ENCODE measurements at places on chromosomes 16 and 17.
A peak's percentile ranks its signal among the peaks of the same experiment; 100 is the strongest.

DNA sequence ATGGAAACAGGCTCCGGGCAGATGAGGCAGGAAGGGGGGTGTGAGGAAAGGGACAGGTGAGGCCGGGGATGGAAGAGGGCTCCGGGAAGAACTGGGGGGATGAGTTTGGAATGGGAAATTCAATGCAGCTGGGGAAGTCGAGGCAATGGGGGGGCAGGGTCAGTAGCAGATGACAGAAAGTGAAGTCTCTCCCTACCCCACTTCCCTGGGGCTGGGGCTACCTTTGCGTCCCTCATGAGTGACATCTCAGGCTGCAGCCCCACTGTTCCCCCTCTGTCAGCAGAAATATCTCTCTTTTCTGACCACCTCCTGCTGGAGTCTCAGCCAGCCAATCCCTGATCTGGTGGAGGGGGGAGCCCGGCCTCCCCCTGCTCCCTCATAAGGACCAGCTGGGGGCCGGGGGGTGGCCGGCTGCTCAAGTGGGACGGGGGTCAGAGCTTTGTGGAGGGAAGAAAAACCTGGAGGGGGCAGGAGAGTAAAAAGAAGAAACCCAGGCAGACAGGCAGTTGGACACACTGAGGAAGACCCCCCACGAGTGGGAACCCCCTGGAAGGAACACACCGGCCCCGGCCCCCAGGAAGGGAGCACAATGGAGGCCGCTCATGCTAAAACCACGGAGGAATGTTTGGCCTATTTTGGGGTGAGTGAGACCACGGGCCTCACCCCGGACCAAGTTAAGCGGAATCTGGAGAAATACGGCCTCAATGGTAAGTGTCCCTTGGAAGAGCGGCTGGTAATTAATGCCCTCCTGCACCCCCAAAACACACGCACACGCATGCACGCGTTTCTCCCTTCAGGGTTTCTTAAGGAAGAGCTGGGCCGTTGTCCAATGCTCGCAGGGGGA is at the start of gene ATP2A1:
ATP2A1 (plus strand) TSS at position 406 of the 844 bp plus-strand sequence; CDS start at position 590, 184 bp downstream.
- no peak for DNase-seq

- no peak for DNase-seq
Observed at GRCh38 chr17:2468270-2468669, 43.4 kb downstream of the METTL16 start.

GRCh38 chr17:79937391-79938335 is 98.0 kb downstream of the TBC1D16 start:
- no peak for DNase-seq

DNA sequence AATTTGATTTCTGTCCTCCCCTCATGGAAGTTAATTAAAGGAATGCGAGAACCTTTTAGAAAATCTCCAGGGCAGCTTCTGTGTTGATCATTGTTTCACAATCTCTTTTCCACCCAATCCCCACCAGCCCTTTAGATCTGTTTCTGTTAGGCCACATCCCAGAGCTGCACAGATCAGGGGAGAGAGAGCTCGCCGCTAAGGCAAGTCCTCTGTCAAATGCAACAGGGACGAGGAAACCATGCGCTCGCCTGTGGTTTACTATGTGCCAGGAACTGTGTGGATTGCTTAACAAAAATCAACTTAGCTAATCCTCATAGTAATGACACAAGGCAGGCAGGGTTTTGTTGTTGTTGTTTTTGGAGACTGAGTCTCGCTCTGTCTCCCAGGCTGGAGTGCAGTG is 115.4 kb downstream of the SALL1 start:
- DNase-seq, result no peak

GRCh38 chr17:81572563-81573168 is 20.5 kb upstream of the FAAP100 start:
- DNase-seq, result no peak

DNA sequence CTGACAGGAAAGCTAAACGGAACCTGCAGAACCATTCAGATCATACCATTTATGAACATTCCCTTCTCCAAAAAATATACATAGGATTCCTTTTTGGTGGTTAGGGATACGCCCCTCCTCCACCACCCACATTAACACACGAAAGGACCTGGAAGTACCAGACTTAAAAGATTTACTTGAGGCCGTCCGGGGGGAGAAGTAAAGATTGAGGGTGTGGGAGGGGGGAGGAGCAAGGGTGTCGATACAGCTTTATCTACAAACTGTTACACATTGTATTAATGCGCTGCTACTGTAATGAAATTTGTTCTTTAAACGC is 537 bp downstream of the PALB2 start:
- DNase-seq, result no peak

DNA sequence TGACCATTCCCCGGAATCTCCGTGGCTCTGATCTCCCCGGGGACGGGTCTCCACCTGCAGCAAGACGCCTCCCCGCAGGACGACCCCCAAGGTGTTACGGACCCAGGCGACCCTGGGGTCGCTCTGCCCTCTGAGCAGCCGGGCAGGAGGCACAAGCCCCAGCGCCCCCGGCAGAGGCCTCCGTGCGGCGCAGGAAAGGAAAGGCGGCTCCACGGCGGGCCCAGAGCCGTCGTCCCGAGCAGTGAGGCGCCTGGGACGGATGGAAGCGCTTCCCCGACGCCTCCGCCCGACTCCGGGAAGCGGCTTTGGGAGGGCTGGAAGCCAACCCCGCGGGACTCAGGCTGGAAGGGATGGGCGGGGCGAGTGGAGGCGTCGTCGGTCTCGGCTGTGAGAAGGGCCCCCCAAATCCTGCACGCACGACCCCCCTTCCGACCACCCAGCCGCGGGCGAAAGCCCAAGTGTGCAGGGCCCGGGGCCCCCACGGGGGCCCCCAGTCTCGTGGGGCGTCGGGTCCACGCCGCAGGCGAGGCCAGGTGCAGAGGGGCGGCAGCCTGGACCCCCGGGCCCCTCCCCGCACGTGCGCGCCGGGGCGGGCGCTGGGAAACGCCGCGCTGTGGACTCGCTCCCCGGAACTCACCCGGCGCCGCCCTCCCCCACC is 32.7 kb upstream of the RPH3AL start:
- DNase-seq, result no peak

DNA sequence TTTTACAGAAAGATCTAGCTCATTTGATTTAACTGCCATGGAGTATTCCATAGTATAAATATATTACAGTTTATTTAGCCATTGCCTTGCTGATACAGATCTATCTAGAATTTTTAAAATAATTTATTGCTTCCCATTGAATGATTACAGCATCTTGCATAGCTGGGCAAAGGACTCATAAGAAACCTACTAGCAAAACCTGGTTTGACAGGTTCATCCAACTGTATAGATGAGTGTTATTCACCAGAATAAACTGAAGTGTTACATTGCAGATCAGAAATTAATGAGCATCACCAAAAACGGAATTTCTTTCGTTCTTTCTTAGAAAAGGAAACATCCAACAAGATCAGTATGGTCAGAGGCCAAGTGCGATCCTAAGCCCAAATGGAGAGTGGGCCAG is 202.2 kb upstream of the CACNG5 start:
- DNase-seq, result no peak

DNA sequence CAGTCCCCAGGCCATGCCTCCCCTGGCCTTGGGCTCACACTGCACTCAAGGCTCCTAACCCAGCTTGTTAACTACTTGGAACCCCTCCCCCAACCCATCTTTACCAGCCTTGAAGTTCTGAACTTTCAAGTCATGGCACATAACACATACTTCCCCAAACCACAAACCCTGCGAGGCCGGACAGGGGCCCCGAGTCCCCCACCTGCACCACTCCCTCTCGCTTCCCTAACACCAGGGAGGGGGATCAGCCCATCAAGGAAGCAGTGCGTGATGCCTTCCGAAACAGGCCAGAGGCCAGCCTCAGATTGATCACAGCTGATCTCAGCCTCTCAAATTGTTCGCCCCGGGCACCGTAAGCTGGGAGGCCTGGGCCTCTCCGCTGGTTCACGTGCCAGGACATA is 3.0 kb upstream of the NLRC3 start:
- DNase-seq, result no peak

DNA sequence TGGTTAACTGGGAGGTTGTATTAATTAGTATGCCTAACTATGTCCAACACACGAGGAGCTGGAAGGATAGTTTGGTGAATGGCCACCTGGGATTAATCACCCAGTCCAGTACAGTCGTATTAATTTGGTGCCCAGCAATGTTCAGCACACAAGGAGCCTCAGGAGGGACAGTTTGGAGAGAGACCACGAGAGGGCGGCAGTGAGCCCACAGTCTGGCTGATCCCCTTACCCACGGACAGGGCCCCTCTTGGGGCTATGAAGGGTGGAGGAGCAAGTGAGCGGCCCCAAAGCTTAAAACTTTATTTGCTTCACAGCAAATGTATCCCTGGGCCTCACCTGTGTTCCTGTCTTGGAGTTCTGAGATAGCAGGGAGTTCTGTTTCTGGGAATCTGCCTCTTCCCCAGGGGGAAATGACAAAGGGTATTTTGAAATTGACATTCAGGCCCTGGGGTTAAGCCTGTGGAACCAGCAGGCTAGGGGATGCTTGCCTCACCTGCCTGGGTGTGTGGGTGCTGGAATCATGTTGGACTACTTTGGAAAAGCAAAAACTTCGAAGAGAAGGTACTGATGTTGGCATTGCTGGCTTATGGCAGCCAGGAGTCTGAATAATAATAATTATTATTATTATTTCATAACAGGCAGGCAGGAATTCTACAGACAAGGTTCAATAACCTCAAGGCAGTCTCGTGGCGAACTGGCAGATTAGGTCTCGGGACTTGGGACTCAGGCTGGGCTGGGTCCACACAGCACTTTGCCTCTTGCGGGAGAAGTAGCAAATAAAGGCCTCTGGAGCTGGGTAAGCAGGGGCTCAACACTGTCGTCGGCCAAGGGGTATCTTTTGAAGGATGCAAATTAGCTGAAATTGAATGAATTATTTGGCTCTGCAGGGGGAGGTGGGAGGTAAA is 227.6 kb upstream of the ASIC2 start:
- DNase-seq, result no peak

- DNase-seq, result peak; percentile 32
Observed at GRCh38 chr16:85369741-85370528, 243.2 kb upstream of the GSE1 start.

GRCh38 chr17:39699818-39700147 is at the start of gene ERBB2:
ERBB2 (plus strand) TSS chr17:39700064; CDS start chr17:39700239, 175 bp downstream.
- no peak for DNase-seq

GRCh38 chr17:8542599-8543502 is 87.7 kb downstream of the MYH10 start:
- DNase-seq, result peak; percentile 53

- no peak for DNase-seq
Observed at GRCh38 chr17:79444198-79444597, 166.7 kb downstream of the RBFOX3 start.

GRCh38 chr17:38465391-38466345 is 37.4 kb downstream of the ARHGAP23 start:
- peak; percentile 68 for DNase-seq

DNA sequence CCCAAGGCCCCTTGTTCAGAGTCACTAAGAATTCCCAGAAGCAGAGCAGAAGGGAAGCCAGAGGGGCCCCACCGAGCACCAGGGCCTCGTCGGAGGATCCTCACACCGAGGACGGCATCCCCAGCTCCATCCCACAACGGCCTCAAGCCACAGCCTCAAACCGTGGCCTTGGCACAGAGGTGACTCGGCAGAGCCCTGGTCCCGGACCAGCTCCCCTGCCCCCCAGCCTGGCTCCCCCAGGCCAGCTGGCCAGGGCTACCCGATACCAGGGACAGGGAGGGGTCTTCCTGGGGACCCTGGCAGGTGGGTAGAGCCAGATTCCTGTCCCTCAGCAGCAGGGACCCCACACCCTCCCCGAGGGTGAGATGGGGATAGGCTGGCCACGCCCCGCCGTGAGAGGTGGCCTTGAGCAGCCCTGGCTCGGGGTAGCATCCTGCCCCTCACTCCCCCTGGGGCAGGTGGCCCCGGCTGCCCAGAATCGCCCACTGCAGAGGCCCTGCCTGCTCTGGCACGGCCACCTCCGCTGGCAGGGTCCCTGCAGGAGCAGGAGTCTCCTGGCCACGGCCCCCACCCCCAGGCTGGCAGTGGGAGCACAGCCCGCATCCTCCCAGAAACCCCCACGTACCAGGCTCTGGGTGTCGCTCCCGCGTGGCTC is 5.6 kb upstream of the PVALEF start:
- DNase-seq, result no peak

- DNase-seq, result no peak
Observed at GRCh38 chr17:38329284-38329683, 14.5 kb downstream of the GPR179 start.

DNA sequence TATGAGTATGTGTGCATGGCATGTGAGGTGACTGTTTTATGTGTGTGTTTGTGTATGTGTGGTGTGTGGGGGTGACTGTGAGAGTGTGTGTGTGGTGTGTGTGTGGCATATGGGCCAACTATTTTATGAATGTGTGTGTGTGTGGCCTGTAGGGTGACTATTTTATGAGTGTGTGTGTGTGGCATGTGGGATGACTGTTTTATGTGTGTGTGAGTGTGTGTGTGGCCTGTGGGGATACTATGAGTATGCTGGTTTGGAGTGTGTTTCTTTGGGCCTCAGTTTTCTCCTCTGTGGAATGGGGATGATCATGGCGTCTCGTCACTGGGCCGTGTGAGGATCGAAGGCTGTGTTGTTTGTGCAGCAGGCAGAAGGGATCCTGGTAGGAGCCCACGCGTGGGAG is 152.1 kb upstream of the PLCG2 start:
- DNase-seq, result no peak

- no peak for DNase-seq
Observed at GRCh38 chr16:58503166-58503862, 3.4 kb downstream of the NDRG4 start.

DNA sequence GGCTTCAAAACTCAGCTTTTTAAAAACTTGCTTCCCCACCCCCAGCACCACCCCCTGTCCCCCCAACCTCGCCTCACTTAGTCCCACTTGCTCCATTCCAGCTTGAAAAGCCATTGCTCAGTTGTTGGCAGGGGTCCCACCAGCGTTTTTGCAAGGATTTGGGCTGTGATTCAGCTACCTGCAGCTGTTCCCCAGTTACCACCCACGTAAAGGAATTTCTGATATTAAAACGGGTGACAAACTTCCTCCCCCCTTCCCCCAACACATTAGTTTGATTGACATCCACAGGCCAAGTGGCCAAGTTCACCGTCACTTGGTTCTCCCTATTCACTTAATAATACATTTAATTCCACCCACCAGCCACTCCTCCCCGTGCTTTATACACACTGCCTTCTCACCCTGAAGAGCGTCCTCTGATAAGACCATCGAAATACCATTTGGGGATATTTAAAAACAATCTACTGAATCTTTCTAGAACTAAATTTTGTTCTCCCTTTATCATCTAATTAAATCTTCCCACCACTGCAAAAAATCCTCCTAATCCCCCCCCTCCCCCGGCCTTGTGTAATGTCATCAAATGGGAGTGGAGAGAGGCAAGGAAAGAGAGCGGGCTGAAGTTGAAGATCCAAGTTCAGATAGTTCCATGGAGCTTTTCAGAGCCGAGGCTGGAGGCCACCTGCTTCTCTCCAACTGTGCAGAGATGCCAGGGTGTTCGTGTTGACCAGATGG is 55.1 kb downstream of the SOX9 start:
- no peak for DNase-seq

- no peak for DNase-seq
Observed at GRCh38 chr16:83630979-83631378, 176.8 kb upstream of the HSBP1 start.

GRCh38 chr17:60386147-60387058 is 5.5 kb downstream of the USP32 start:
- no peak for DNase-seq
